ENCODE measurements at places on chromosomes 7 and 10.

GRCh38 chr7:106767078-106767477 lies 98.0 kb upstream of the PIK3CG start:
- no peak for DNase-seq

- DNase-seq: no peak
Observed at GRCh38 chr7:82704121-82704520, 260.5 kb upstream of the CACNA2D1 start.

DNA sequence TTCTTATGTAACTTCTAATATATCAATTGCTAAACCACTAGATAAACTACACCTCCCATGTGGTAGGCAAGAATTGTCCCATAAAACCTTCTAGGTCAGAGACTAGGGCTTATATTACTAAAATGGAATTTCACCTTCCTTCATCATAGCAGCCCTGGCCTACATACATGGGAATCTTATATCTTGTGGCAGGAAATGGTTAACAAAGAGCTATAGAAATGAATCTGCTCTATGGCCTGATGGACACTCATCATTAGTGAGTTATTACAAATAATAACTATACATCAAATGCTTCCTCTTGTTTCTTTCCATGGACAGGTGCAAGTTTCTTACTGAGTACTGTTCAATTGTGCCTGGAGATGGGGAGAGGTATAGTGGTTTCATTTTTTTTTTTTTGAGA lies 62.3 kb upstream of the PDLIM1 start:
- DNase-seq: no peak

GRCh38 chr7:148699782-148700629 lies 1.3 kb downstream of the CUL1 start:
- no peak for DNase-seq

- DNase-seq: no peak
Observed at GRCh38 chr7:142770661-142771352, at the start of gene PRSS2. Gene PRSS2, plus strand, starts transcription at chr7:142770970. Its CDS starts 13 bp downstream, at chr7:142770983.

- DNase-seq: no peak
Observed at GRCh38 chr7:69430384-69431021, 167.8 kb upstream of the AUTS2 start.

DNA sequence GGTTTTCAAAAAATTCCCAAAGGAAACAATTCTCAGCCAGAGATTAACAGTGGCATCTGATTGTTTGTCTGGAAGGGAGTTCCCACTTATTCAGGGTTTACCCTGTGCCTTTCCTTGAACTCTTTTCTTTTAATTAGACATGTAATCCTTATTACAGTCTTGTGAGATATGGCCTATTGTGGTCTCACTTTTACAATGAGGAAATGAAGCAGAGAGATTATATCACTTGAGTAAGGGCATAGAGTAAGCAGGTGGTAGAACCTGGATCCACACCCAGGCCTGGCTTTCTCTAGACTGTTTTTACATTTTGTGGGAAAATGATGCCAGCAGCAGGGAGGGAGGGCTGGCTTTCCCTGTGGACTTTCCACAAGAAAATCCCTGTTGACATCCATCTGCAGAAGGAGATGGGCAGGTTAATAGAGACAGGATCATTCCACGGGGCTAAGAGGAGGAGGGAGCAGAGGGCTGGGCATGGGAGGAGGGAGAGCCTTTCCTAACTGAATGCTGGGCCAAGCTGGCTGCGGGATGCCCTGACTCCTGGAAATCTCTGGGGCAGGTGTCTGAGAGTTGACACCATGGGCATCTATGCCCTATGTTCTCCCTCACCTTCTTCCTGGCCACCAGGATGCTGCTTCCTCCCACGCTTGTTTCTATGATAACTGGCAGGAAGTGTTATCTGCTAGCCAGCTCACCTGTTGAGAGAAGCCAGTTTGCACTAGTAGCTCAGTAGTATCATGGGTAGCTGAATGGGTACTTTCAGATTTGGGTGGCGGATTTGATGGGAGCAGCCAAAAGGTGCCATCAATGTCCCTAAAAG lies 28.7 kb upstream of the ARHGAP22 start:
- DNase-seq: no peak

DNA sequence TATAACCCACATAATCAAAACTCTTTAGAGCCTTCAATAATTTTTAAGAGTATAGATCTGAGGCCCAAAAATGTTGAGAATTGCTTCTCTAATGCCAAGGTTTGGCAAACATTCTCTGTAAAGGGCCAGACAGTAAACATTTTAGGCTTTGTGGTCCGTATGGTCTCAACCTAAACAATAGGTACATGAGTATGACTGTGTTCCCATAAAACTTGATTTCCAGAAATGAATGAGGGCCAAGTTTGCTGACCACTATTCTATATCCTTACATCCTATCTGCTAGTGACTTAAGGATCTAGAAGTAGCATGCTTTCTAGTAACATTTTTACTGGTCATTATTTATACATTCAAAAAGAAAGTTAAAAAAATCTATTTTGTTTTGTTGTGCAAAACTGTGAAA lies 58.9 kb downstream of the MPP7 start:
- no peak for DNase-seq

GRCh38 chr10:24415455-24416125 lies 206.7 kb downstream of the KIAA1217 start:
- no peak for DNase-seq

DNA sequence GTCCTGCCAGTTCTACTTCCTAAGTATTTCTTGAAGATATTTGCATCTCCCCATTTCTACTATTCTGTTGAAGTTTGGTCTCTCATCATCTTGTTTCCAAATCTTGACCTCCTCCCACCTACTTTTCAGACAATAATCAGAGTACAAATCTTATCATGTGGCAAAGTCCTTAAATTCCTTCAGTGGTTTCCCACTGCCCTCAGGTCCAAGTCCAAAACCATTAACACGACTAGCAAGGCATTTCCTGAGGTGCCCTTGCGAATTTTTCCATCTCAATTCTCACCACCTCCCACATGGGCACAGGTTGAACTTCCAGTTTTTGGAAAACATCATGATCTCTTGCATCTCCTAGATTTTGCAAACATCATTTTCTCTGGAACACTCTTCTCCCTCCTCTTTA lies 97.2 kb upstream of the CDK1 start:
- no peak for DNase-seq

DNA sequence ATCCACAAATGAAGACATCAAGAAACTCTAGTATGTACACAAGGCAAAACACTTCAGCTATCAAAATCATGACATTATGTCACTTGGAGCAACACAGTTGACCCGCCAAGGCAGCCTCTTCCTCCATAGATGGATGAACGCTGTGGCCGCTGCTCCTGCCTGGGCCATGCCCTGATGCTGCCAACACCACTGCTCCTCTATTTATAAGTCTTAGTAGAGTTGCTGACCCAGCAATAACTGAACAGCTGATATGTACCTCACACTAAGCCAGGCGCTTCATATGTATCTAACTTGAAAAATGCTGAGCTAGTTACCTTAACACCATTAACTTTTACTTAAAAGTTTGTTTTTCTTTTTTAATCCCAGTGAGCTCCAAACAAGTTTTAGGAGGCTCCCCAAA lies 131.9 kb downstream of the LYZL1 start:
- no peak for DNase-seq

GRCh38 chr10:104559935-104560334 lies 81.2 kb upstream of the SORCS3 start:
- DNase-seq: no peak

GRCh38 chr10:101139421-101139911 lies 8.4 kb downstream of the TLX1 start:
- no peak for DNase-seq

- no peak for DNase-seq
Observed at GRCh38 chr10:51716981-51717380, 17.6 kb upstream of the CSTF2T start.

- DNase-seq: no peak
Observed at GRCh38 chr7:37901236-37901827, 15.3 kb downstream of the SFRP4 start.

GRCh38 chr7:86667732-86668131 lies 24.0 kb downstream of the GRM3 start:
- no peak for DNase-seq

DNA sequence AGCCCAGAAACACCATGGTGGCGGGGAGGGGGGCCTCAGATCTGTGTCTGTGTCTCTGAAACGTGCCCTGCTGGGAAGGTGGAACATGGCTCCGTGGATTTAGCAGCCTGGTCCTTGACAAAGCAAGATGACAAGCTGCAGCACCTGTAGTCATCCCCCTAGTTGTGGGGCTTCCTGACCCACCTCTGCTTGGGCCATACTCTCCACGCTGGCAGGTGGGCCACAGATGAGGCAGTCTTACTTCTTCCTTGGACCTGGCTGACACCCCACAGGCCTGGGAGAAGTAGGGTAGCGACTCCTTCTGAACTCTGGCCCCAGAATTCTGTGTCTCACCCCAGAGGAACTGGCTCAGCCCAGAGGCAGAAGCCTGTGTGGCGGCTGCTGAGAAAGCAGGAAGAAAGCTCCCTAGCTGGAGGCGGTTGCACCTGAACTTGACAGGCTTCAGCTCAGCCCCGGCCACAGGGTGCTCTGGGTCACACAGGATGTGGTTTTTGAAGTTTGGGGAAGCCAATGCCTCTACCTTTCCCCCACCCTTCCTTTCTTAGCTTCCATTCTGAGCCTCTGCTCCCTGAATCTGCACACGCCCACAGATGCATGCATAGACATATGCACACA lies 113.9 kb downstream of the ABLIM1 start:
- peak; percentile 20 for DNase-seq

DNA sequence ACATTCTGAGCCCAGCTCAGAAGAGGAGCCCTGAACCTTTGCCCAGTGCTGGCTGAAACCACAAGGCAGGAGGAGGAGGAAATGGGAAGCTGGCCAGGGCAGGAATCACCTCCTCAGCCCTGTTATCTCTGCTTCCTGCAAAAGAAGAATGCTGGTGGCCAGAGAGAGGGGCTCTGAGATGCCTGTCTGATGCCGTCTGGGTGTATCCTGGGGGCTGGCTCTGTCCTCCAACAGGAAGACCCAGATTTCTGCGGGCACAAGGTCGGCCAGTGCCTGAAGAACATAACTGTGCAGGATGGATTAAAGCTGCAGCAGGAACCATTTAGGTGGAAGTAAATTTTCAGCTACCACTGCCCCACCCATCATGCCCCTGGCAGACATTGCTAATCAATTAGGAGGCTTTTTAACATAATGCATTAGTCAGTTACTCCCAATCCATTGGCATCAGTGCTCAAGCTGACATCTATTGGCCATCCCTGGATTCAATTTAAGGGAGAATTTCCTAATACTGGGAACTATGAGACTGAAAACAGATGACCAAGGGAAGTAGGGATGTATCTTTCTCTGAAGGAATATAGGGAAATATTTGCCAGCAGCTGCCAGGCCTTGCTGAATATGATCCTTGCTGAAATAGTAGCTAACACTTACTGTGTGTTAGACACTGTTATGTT lies 67.7 kb downstream of the COL13A1 start:
- no peak for DNase-seq

DNA sequence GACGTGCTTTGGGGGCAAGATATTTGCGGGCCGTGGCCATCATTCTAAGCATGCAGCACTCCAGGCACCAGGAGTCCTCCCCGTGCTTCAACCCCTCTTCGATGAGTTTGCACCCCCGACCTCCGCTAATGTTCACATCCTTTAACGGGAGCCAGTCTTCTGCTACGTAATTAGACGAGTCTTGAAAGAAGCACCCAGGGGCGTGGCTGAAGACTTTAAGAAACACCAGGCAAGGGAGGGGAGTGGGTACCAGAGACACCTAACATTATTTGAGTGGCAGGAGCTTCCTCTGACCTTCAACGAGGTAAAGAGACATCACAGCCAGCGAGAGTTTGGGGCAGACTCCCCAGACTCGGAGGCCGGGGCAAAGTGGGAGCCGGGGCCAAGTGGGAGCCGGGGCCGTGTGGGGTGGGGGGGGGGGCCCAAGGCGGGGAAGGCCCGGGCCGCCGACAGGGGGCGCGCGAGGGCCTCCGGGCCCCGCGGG lies 31.1 kb upstream of the TOMM7 start:
- DNase-seq: peak; percentile 16

DNA sequence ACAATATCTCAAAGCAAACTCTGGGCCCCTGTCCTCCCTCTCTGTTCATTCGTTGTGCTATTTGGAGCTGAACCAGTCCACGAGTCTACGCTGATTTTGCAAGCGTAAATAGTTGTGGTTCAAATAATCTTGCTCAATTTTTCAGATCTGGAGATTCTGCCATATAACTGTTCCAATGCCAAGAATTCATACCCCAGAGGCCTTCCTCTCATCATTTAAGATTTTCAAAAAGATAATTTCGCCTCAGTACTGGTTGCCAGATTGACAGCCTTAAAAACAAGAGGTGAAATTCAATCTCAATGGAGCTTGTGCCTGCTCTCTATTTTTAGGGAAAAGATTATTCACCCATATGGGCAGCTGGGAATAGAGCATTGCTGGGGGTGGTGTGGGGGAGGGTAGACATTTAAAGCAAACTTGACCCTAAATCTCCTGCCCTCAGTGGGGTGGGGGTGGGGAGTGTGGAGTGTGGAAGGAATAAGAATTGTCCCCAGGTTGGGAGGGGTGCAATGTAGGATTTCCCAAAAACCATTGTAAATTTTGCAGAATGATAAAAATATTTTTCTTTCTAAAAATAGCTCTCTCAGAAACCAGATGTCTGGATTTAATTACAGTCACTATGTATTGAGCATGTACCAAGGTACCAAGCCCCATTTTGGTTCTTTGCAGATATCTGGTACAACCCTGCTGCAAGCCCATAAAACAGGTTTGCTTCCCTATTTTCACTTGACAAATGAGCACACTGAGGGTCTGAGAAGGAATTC lies 104.7 kb upstream of the EEPD1 start:
- no peak for DNase-seq

DNA sequence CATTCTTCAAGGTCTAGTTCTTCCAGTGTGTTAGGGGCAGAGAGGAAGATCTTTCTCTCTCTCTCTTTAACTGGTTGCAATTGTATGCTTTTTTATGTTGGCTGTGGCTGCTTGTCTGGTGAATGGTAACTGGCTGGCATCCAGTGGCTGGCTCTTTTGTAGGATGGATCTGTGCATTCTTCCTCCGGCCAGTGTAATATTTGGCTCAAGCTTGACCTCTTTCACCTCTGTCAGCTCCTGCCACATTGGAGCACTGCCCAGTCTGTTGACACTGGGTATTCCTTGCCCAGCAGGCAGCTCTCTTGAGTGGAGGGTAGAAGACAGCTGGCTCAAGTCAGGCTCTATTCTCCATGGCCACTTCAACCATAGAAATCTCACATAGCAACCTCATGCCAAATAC lies 528.3 kb downstream of the PHTF2 start:
- DNase-seq: no peak

GRCh38 chr10:68301790-68302502 lies 29.9 kb upstream of the HNRNPH3 start:
- no peak for DNase-seq

- no peak for DNase-seq
Observed at GRCh38 chr10:29691564-29692072, 56.8 kb upstream of the SVIL start.

DNA sequence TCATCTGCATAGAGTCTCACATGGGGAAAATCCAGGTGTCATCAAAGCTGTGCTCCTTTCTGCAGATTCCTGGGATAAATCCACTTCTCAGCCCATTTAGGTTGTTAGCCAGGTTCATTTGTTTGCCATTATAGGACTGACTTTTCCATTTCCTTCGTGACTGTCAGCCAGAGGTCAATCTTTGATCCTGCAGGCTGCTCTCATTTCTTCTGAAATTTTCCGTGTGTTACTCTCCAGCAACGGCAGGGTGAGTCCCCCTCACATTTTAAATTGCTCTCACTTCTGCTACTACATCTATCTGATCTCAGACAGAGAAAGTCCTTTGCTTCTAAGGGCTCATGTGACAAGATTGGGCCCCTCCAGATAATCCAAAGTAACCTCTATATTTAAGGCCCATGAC lies 150.7 kb upstream of the BET1 start:
- DNase-seq: no peak

Data from stimulated activated CD8-positive, alpha-beta memory T cell treated with anti-CD3 and anti-CD28 coated beads, Interleukin-4, amount 100 ng/mL, for 1 hour (primary cell).